Activated CD4-positive, alpha-beta memory T cell treated with anti-CD3 and anti-CD28 coated beads for 36 hours (primary cell): ENCODE measurements at places on chromosomes 6 and 20. TPM values are rescaled to one million over a fixed set of nuclear protein-coding genes. Genes with fewer than 3 reads are reported as not detected.

Gene IL20RA
- total RNA-seq = not detected

GRCh38 chr6:134345789-134346188 is 27.9 kb upstream of the SGK1 start:
- H3K27ac ChIP-seq = no peak overlapping the region
- no peak overlapping the region for H3K4me3 ChIP-seq
- H3K4me1 ChIP-seq = no peaks in the 10 kb centered on the region
- H3K36me3 ChIP-seq = no peaks in the 10 kb centered on the region
- no peaks in the 10 kb centered on the region for H3K27me3 ChIP-seq
- no peak for DNase-seq

DNA sequence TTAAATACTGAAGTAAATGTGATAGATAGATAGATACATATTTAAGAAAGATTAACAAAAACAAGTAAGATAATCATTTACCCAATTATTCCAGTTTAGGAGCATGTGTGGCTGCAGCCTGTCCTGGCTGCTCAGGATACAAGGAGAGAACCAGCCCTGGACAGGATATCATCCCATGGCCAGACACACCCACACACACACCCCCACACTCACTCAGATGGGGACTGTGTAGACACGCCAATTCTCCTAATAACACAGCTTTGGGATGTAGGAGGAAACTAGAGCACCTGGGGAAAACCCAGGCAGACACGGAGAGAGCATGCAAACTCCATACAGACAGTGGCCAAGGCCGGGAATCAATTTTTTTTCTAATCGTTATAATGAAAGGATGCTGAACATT is 45.6 kb downstream of the GFOD1 start:
- no peaks in the 10 kb centered on the region for H3K36me3 ChIP-seq
- no peak for DNase-seq
- no peaks in the 10 kb centered on the region for H3K27me3 ChIP-seq
- no peak overlapping the region for H3K27ac ChIP-seq
- H3K4me3 ChIP-seq = no peak overlapping the region

DNA sequence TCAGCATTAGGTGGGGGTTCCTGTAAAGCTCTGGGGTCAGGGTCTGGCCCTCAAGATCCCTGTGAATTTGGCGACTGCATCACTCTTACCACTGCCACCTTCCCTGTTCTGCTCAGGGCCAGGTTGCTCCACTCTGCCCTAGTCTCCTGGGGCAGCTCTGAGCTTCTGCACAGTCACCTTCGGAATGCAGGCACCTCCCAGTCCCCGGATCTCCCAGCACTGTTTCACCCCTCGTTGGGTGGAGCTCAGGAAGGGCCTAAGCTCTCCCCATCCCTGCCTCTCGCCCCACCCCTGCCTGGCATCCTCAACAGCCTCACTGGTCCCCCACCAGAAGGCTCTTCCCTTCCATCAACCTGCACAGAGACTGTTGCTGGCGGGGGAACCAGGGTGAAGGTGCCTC is 46.2 kb downstream of the YTHDF1 start:
- H3K27me3 ChIP-seq = peaks cover 18% of the 10 kb centered on the region
- H3K36me3 ChIP-seq = no peaks in the 10 kb centered on the region
- no peak overlapping the region for H3K4me3 ChIP-seq
- no peak overlapping the region for H3K27ac ChIP-seq
- no peaks in the 10 kb centered on the region for H3K4me1 ChIP-seq

GRCh38 chr6:137698636-137699030 is 168.4 kb upstream of the TNFAIP3 start:
- H3K4me3 ChIP-seq = peak overlapping the region; percentile 16
- H3K4me1 ChIP-seq = peaks cover 58% of the 10 kb centered on the region
- no peak for DNase-seq
- peaks cover 1% of the 10 kb centered on the region for H3K36me3 ChIP-seq

DNA sequence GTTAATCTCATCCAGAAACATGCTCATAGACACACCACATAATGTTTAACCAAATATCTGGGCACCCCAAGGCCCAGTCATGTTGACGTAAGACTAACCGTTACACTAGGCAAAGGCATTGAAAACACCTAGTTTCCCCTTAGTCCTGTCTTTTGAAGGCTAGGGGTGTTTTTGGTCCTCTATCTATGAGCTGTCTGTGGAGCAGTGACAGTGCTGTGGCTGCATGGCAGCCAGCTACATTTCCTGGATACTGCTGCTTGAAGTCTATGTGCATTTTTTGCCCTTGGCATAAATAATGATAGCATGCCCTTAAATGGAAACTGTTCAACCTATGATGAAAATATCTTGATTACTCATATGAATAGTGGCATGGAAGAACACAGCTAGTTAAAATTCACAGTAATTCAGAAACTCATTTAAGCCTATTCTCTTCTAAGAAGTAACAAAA is 18.6 kb downstream of the FARS2 start:
- peak; percentile 80 for DNase-seq
- H3K36me3 ChIP-seq = peaks cover 6% of the 10 kb centered on the region
- H3K27ac ChIP-seq = peak overlapping the region; percentile 92
- H3K27me3 ChIP-seq = no peaks in the 10 kb centered on the region
- H3K4me1 ChIP-seq = peaks cover 67% of the 10 kb centered on the region

DNA sequence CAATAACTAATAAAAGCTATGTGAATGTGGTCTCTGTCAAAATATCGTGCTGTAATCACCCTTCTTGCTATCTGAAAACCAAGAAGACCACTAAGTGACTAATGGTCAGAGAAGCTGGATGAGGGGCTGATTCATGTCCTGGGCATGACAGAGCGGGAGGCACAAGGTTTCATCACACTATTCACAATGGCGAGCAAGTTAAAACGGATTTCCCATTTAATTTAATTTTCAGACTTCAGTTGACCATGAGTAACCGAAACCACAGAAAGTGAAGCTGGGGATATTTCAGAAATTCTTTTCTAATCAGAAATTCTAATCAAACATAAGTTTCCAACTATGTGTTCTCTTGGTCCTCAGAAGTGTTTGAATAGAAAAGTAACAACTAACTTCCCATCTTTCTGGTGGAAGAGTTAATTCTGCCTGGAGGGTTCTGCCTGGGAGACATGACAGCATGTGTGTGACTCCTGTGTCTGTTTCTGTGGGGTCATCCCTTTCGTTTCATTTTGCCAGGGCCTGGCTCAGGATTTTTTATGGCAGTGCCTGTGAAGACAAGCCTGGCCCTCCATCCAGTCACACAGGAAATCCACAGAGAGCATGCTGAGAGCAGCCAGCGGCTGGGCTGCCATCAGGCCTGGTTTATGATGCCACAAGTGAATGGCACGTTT is 98.9 kb downstream of the FAM120B start:
- H3K4me1 ChIP-seq = no peaks in the 10 kb centered on the region
- H3K27ac ChIP-seq = no peak overlapping the region
- no peak overlapping the region for H3K4me3 ChIP-seq
- peaks cover 52% of the 10 kb centered on the region for H3K36me3 ChIP-seq
- H3K27me3 ChIP-seq = no peaks in the 10 kb centered on the region

GRCh38 chr20:36571564-36572504 is 1.6 kb upstream of the TGIF2 start:
- DNase-seq = no peak
- H3K27ac ChIP-seq = peak overlapping the region; percentile 92
- peak overlapping the region; percentile 76 for H3K4me3 ChIP-seq
- peaks cover 33% of the 10 kb centered on the region for H3K4me1 ChIP-seq
- peaks cover 9% of the 10 kb centered on the region for H3K36me3 ChIP-seq
- H3K27me3 ChIP-seq = no peaks in the 10 kb centered on the region

DNA sequence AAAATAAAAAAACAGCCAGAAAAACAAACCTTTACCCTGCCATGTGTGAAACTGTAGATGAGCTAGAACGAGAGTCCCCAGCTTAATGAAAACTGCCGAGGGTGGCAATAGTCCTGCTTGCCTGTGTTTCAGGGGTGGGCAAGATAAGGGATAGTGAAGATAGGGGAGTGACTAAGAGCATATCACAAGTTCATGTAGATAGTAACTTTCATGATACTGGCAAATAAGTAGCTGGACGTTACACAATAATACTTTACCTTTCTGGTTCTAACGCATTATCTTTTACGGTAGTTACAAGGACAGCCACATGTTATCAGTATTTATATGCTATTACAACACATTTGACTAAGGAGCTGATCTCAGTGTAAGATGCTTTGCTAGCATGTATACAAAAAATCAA is 9.3 kb upstream of the FBXO9 start:
- peaks cover 6% of the 10 kb centered on the region for H3K36me3 ChIP-seq
- no peak overlapping the region for H3K4me3 ChIP-seq
- no peak overlapping the region for H3K27ac ChIP-seq
- H3K4me1 ChIP-seq = peaks cover 33% of the 10 kb centered on the region
- H3K27me3 ChIP-seq = no peaks in the 10 kb centered on the region
- no peak for DNase-seq
